ENCODE measurements at places on chromosomes 3 and 15. TPM values are rescaled to one million over a fixed set of nuclear protein-coding genes. Genes with fewer than 3 reads are reported as not detected.

Gene APBA2
- total RNA-seq, result 35.8 TPM

Gene MYH15
- 0.12 TPM for total RNA-seq

Gene RHCG
- not detected for total RNA-seq

Gene KIF7
- total RNA-seq, result 15.7 TPM

- DNase-seq, result no peak
These were observed 5.9 kb upstream of the RTF1 start for GRCh38 chr15:41411031-41411430.

DNA sequence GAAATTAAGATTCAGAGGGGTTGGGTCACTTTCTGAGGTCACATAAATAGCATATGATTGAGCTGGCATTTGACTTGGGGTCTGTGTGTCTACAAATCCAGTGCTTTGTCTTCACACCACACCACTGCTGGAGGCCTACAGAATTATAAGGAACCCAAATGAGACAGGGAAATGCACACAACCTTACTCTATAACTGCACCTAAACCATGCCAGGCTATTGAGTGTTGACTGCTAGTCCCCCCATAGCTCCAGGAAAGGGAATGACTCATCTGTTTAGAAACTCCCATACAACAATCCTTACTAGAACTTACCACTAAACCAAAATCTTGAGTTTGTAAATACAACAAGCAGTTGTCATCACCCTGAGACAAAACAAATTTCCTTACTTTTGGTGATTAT is 16.9 kb upstream of the TSC22D2 start:
- no peak for DNase-seq

GRCh38 chr3:134340982-134341365 is 33.3 kb downstream of the AMOTL2 start:
- DNase-seq, result no peak

GRCh38 chr3:131326307-131326706 is 55.3 kb upstream of the NUDT16 start:
- DNase-seq, result no peak

GRCh38 chr15:74123131-74123429 is 7.3 kb upstream of the ISLR2 start:
- DNase-seq, result peak; percentile 78

- DNase-seq, result peak; percentile 48
These were observed 200.7 kb downstream of the KCNH8 start for GRCh38 chr3:19348941-19349564.

- DNase-seq, result no peak
These were observed 145.4 kb downstream of the ERC2 start for GRCh38 chr3:56322862-56323261.

Measured in neural progenitor cell (in vitro differentiated cells).